Glutamatergic neuron (in vitro differentiated cells): ENCODE measurements at places on chromosomes 6 and 20.
A peak's percentile ranks its signal among the peaks of the same experiment; 100 is the strongest.

GRCh38 chr6:128492386-128492785 is 28.0 kb downstream of the PTPRK start:
- DNase-seq: no peak

- no peak for DNase-seq
Measured at GRCh38 chr6:7185561-7185960, 77.8 kb downstream of the RREB1 start.

GRCh38 chr6:3438190-3439167 is 18.4 kb downstream of the SLC22A23 start:
- DNase-seq: peak; percentile 74

GRCh38 chr6:37308069-37308815 is 45.5 kb upstream of the RNF8 start:
- no peak for DNase-seq

- no peak for DNase-seq
Measured at GRCh38 chr6:117494283-117494682, 11.8 kb downstream of the DCBLD1 start.

DNA sequence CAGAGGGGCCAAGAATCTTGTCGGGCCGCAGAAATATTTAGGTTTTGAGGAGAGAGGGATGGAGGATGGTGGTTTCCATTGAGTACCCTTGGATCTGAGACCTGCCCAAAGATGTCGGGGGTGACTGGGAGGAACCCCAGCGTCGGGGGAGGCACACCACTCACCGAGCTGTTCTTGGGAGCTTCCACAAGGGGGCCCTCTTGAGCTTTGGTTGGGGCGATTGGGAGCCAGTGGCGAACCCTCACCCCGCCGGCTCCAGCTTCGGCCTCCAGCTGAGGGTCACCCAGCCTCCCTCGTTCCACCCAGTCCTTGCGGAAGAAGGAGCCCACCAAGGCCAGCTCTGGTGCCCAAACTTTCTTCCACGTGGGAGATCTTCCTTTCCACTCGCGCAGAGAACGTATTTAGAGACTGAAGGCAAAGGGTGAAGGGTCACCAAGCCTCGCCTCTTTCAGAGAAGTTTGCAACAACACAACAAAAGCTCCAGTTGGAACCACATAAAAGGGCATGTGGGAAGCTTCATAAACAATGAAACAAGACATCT is 33.6 kb downstream of the APCDD1L start:
- peak; percentile 54 for DNase-seq

DNA sequence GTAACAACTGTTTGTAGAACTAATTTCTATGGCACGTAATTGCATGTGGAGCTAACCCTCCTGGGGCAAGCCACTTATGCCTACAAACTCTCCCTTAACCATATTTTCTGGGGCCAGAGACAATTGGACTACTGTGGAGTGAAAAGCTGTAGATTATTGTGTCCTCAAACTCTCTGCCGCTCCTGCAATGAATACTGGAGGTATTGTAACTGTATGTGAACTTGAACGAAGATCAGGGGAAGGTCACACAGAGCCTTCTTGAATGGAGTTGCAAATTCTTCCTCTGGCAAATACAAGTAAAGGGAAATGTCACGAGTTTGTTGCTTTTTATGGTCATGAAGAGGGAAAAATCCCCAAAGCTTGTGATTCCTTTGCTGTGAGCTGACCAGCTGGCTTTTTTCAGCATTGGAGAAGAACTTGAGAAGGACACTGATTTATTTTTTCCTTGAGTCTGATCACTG is 18.2 kb downstream of the AKAP12 start:
- DNase-seq: no peak

DNA sequence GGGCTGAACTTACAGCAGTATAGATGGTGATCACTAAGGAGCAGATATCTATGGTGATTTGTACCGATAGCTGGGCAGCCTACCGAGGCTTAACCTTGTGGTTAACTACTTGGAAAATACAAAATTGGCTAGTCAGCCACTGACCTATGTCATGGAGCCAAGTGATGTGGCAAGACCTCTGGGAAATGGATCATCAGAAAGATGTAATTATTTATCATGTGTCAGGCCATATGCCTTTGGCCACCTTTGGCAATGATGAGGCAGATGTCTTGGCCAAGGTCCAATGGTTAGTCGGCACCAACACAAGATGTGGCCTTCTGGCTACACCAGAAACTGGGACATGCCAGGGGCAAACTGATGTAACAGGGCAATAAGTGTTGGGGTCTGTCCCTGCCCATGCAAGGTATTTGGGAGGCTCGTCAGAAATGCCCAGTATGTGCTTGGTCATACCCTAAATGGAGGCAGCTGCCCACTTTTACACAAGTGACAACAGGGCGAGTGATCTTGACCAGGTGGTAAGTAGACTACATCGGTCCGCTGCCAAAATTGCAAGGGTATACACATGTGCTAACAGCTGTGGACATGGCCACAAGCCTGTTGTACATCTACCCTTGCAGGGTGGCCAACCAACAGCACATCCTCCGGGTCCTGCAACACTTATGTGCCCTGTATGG is 30.1 kb downstream of the HDDC2 start:
- no peak for DNase-seq

DNA sequence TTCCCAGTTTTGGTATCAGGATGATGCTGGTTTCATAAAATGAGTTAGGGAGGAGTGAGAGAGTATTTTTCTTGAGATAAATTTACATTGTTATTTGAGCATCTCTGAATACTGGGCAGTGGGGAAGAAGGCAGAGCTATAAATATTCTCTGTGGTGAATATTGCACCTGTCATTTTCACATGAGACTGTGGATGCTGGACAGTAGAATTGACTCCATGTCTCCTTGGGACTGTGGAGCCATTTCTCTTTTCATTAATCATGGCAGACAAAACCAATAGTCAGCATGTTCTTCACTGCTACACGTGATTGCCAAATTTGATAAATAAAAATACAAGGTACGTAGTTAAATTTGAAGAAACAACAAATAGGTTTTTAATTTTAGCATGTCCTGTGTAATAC is 81.2 kb upstream of the PHACTR1 start:
- DNase-seq: no peak

DNA sequence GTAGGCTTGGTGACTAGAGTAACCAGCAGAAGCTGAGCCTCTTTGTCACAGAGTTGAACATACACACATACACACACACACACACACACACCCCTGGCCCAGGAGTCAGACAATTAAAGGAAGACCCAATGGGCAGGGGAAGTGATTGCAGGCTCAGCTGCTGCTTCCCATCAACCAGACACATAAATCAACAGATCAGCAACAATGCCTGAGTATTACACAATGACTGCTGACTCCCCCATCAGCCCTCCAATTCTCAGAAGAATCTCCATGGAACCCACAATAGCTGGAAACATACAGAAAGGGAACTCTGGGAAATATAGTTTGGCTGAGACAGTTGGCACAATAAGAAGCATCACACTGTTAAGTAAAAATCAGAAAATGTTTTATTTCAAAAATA is 270.4 kb upstream of the PLCB4 start:
- no peak for DNase-seq
